Activated naive CD8-positive, alpha-beta T cell treated with anti-CD3 and anti-CD28 coated beads for 36 hours (primary cell): ENCODE measurements at places on chromosomes 16 and 17. TPM values are rescaled to one million over a fixed set of nuclear protein-coding genes. Genes with fewer than 3 reads are reported as not detected.

Gene HNF1B
- 2.3 TPM for total RNA-seq

Gene CFAP119
- 3.7 TPM for total RNA-seq

Gene MPP3
- total RNA-seq, result 1.1 TPM

Gene SLFN14
- total RNA-seq, result 0.14 TPM

Gene CDK3
- 4.9 TPM for total RNA-seq

Gene MARCHF10
- total RNA-seq, result not detected

Gene CIBAR2
- total RNA-seq, result not detected

Gene TOX3
- not detected for total RNA-seq
